Heart left ventricle (tissue), 16 donors: ENCODE measurements at places on chromosomes 12 and 14.
A peak's percentile ranks its signal among the peaks of the same experiment; 100 is the strongest.

GRCh38 chr12:120678572-120678971 is 8.4 kb upstream of the MLEC start:
- peak overlapping the region; percentile 74 for H3K27ac ChIP-seq
- no peak overlapping the region for H3K4me3 ChIP-seq
- H3K36me3 ChIP-seq: no peaks in the 10 kb centered on the region
- peaks cover 25% of the 10 kb centered on the region for H3K4me1 ChIP-seq

GRCh38 chr14:92986254-92987147 is 63.6 kb downstream of the CHGA start:
- H3K4me3 ChIP-seq: no peak overlapping the region
- DNase-seq: peak; percentile 83
- peaks cover 5% of the 10 kb centered on the region for H3K4me1 ChIP-seq
- no peaks in the 10 kb centered on the region for H3K36me3 ChIP-seq
- H3K27ac ChIP-seq: peak overlapping the region; percentile 81

GRCh38 chr12:52260361-52261207 is 13.9 kb upstream of the KRT86 start:
- no peak overlapping the region for H3K4me3 ChIP-seq
- H3K27ac ChIP-seq: no peak overlapping the region
- H3K27me3 ChIP-seq: peaks cover 62% of the 10 kb centered on the region
- H3K4me1 ChIP-seq: no peaks in the 10 kb centered on the region
- no peak for DNase-seq
- H3K36me3 ChIP-seq: no peaks in the 10 kb centered on the region

DNA sequence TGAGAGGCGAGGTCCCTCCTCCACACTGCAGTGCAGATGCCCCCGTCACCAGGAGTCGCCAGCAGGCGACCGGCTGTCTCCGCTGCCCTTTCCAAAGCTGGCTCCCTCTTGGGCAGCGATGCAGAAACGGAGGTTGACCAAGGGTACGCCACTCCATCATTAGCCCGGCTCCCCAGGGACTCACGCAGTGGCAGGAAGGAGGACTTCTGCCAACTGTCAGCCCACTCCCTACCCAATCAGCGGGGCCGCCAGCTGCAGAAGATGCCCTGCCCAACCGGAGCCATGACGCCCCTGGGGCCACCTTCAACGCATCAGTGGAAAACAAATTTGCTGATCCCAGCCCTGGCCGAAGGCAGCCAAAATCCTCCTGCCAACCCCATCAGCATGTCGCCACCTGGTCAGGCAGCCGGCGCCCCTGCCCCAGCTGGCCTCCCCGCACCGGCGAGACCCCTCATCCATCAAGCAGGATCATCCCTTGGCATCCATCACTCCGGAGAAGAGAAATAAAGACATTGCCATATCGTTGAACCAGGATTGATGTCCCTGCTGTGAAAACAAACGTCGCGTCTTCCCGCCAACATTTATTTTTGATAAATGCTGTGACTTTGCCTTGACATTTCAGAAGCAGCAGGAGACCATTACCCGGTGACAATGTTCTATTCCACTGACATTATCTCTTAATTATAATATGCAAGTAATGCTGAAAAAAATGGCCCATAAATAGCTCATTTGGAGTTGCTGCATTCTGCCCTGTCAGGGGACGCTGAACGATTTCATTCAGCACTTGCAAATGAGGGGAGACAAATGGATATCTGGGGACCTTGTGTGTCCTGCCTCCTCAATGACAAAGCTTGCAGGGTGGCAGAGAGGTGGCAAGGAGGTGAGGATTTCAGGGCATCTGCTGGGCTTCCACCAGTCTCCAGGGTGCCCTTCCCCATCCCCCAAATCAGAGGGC is 105.1 kb downstream of the SCARB1 start:
- H3K4me1 ChIP-seq: peaks cover 52% of the 10 kb centered on the region
- no peak overlapping the region for H3K27ac ChIP-seq
- no peaks in the 10 kb centered on the region for H3K27me3 ChIP-seq
- H3K36me3 ChIP-seq: no peaks in the 10 kb centered on the region
- DNase-seq: no peak
- H3K4me3 ChIP-seq: no peak overlapping the region

DNA sequence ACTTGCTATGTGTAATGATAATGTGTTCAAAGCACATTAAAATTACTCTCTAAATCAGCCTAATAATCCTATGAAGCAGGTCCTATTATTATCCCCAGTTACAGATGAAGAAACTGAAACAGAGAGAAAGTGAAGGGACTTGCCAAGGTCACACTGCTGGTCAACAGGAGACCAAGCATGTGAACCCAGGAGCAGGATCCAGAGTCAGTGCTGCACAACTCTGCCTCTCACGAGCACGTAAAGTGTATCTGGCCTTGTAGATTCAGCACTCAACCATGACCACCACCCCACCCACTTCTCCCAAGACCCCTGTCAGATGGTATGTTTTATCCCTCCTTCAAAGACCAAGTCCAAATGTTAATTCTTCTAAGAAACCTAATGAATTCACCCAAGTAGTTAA is 100.7 kb downstream of the TTC7B start:
- no peak overlapping the region for H3K27ac ChIP-seq
- no peak overlapping the region for H3K4me3 ChIP-seq
- no peaks in the 10 kb centered on the region for H3K27me3 ChIP-seq
- no peaks in the 10 kb centered on the region for H3K36me3 ChIP-seq
- no peak for DNase-seq
- H3K4me1 ChIP-seq: no peaks in the 10 kb centered on the region

DNA sequence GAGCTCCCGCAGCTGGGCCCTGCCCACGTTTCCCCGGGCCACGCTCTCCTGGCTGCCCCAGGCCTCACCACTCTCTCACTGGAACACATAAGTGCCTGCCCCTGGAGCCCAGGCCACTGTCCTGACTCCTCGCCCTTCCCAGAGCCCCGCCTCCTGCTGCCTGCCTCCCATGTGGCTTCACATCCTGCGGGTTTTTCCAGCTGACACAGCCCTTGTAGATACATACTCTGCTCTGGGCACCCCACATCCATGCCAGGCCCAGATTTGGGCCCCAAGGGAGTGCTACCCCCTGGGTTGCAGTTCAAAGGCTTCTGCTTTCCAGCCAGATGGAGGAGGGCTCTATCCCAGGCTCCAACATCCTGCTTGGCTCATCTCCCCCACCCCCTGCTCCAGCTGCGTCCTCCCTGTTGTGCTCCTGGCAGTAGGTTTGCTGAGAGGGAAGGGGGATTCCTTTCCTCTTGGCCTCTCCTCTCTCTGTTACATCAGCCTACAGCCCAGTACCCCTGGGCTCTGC is 60.1 kb downstream of the TSPAN9 start:
- H3K4me1 ChIP-seq: peaks cover 97% of the 10 kb centered on the region
- no peaks in the 10 kb centered on the region for H3K36me3 ChIP-seq
- H3K4me3 ChIP-seq: no peak overlapping the region
- H3K27me3 ChIP-seq: no peaks in the 10 kb centered on the region
- peak; percentile 84 for DNase-seq

GRCh38 chr12:122884860-122885259 is 11.1 kb downstream of the VPS37B start:
- H3K36me3 ChIP-seq: no peaks in the 10 kb centered on the region
- peaks cover 67% of the 10 kb centered on the region for H3K4me1 ChIP-seq
- no peak for DNase-seq

- no peaks in the 10 kb centered on the region for H3K27me3 ChIP-seq
- H3K27ac ChIP-seq: no peak overlapping the region
- no peaks in the 10 kb centered on the region for H3K4me1 ChIP-seq
- no peak for DNase-seq
These were observed 12.8 kb downstream of the TUNAR start for GRCh38 chr14:95889236-95889979.

DNA sequence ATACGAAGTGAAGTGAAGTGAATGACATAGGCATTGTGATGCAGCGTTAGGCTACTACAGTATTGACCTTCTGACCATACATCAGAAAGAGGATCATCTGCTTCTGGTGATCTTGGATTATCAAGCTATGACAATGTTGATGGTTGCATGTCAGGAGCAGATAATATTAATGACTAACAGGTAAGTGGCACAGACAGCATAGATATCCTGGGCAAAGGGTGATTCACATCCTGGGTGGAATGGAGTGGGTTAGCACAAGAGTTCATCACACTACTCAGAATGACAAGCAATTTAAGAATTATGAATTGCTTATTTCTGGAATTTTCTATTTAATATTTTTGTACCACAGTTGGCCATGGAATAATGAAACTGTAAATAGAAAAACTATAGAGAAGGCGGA is 397.9 kb upstream of the ATP2B1 start:
- no peaks in the 10 kb centered on the region for H3K27me3 ChIP-seq
- no peak for DNase-seq
- H3K4me3 ChIP-seq: no peak overlapping the region
- H3K4me1 ChIP-seq: no peaks in the 10 kb centered on the region
- H3K36me3 ChIP-seq: no peaks in the 10 kb centered on the region

DNA sequence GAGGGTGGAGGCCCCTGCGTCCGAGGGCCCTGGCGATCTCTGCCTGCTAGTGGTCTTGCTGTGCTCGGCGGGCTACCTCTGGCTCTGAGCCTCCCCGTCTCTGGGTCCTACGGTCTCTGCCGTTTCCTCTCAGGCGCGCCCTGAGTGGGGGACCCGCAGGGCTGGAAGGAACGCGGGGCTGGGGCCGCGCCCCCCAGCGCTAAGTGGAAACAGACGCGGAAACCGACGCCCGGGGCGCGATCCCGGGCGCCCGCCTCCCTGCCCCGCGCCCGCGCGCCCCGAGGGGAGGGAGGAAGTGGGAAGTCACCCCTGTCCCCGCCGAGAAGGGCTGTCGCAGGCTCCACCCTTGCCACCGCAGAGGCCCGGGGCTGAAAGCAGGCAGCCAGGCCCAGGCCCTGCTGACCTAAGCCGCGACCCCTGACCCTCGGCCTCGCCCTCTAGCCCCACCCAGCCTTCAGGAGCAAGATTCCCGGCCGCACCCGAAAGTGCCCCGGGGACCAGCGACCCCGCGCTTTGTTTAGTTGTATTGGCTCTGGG is 831 bp downstream of the CRIP1 start:
- H3K27me3 ChIP-seq: no peaks in the 10 kb centered on the region
- peaks cover 87% of the 10 kb centered on the region for H3K4me1 ChIP-seq
- peak overlapping the region; percentile 45 for H3K4me3 ChIP-seq
- peak overlapping the region; percentile 96 for H3K27ac ChIP-seq

DNA sequence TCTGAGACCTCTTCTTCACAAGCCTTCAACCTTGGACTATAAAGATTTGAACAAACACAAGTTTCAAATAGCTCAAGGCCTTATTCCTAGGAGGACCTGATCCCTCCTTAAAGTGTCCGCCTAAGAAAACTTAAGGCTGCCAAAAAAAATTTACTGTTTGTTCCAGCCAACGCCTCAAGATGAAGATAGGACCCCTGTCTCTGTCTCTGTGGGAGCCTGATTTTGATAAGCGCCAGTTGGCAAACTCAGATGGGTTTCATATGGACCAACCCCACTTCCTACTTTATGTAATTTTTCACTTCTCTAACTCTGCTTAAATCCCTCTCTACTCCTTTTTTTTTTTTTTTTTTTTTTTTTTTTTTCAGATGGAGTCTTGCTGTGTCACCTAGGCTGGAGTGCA is 11.0 kb downstream of the FKBP3 start:
- H3K4me1 ChIP-seq: no peaks in the 10 kb centered on the region
- H3K36me3 ChIP-seq: peaks cover 4% of the 10 kb centered on the region
- no peaks in the 10 kb centered on the region for H3K27me3 ChIP-seq
- no peak overlapping the region for H3K4me3 ChIP-seq

- no peaks in the 10 kb centered on the region for H3K4me1 ChIP-seq
- peak within 1 kb of the TSS; percentile 81 for H3K4me3 ChIP-seq
- DNase-seq: peak; percentile 98
- H3K27me3 ChIP-seq: no peaks in the 10 kb centered on the region
- no peaks in the 10 kb centered on the region for H3K36me3 ChIP-seq
- peak within 1 kb of the TSS; percentile 94 for H3K27ac ChIP-seq
These were observed at the start of gene NEMP1 for GRCh38 chr12:57078519-57079404. Gene NEMP1, minus strand, starts transcription at chr12:57078791. Its CDS starts 46 bp downstream, at chr12:57078745.

DNA sequence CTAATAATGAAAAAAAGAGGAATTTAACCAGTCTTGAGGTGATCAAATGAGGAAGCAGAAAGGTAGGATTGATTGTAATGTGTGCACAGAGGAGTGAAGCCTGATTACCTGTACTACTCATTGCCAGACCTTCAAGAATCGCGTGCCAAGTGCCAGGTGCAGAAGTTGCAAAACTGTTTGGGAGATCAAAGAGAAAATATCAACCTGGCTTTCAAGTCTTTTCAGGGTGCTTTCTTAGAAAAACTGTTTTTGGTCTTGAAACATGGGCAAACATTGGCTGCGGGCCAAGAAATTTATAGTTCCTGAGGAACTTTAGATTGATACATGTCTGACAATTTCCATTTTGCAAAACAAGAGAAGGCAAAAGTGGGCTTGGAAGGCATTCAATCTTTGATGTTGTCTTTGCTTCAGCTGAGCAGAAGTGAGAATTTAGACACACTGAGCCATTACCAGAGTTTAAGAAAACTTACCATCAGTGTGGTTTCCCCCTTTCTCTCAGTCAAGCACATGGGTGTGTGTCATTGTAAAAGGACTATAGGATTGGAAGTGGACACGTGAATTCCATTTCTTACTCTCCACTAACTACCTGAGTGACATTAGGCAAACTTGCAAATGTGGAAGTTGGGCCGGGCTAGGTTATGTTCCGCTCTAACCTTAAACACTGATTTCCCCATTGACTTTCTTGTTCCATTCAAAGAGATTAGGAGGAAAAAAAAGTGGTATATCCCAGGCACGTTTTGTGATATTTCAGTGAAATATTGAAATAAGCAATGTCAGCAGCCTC is 486.2 kb downstream of the DIO2 start:
- H3K27ac ChIP-seq: no peak overlapping the region
- H3K4me3 ChIP-seq: no peak overlapping the region
- no peaks in the 10 kb centered on the region for H3K4me1 ChIP-seq
- no peak for DNase-seq

DNA sequence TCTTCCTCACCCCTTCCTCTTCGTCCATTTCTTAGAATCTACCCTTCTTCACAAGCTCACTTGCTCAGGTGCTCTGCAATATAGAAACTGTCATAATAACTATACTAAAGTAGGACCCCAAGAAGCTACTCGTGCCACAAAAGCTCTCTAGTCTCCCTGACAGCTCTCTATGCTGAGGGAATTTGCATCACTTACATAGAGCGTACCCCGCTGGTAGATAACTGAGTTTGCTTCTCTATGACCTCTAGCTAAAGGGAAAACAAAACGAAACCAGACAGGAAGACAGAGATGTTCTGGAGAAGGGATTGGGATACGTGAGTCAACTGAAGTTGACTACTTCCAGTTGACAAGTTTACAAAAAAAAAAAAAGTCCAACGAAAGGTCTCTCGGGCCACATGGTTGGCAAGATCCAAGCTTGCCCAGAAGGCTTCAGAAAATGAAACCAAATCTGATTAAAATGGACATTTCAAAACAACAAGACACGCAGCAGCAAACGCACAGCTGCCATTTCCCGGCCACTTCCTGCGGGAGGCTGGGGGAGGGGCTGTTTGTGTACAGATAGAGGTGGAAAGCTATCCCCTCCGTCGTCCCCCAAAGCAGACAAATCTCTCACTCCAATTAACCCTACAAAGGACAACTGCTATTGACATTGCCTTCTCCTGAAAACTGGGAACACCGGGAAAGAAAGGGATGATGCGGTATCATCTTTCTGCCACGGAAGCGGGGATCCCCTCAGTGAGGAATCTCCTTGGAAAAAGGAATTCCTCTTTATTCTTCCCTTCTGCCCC is 1.3 kb downstream of the BAZ2A start:
- H3K27ac ChIP-seq: peak overlapping the region; percentile 84
- peak; percentile 76 for DNase-seq

GRCh38 chr14:38828183-38828827 is 274.7 kb downstream of the SEC23A start:
- no peaks in the 10 kb centered on the region for H3K36me3 ChIP-seq
- H3K27ac ChIP-seq: no peak overlapping the region
- H3K4me3 ChIP-seq: no peak overlapping the region
- no peaks in the 10 kb centered on the region for H3K4me1 ChIP-seq

- H3K36me3 ChIP-seq: no peaks in the 10 kb centered on the region
- peak overlapping the region; percentile 14 for H3K27ac ChIP-seq
- H3K4me3 ChIP-seq: no peak overlapping the region
- H3K4me1 ChIP-seq: peaks cover 5% of the 10 kb centered on the region
These were observed 175.1 kb downstream of the TTC7B start for GRCh38 chr14:90641168-90641567.
